HEK293T (cell line): ENCODE measurements at places on chromosomes 11 and 22.
A peak's percentile ranks its signal among the peaks of the same experiment; 100 is the strongest.

DNA sequence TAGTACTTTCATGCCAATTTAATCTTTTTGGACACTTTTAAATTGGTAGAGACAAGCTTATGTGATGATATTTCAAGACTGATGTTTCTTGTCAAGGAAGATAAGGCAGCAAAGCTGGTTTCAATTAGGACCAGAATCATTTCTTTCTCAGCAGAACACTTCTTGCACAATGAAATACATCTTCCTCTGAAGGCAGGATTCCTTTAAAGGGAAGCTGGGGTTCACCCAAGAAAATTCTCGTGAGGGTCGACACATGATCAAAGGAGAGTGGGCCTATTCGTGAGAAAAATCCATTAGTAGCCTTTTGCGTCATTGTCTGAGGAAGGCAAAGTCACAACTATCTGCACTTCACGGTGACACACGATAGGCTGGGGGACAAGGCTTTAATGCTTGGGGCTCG lies 17.6 kb downstream of the TTC12 start:
- no peak for DNase-seq

DNA sequence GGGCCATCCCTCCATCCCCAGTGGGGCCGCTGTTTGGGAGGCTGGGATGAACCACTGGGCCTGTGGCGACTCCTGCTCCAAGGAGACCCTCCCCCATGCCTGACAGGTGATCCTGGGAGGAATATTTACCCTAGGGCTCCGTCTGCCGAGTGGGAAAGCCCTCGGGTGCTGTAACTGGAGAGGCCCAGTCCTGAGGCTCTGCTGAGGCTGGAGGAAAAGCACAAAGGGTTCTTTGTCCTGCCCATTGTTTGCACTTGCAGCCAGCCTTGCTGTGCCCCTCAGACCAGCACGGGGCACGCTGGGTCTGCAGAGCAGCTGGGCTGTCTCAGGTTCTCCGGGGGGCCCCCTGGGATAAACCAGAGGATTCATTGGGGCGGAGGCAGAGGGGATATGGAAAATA lies 321.1 kb downstream of the MN1 start:
- no peak for DNase-seq

DNA sequence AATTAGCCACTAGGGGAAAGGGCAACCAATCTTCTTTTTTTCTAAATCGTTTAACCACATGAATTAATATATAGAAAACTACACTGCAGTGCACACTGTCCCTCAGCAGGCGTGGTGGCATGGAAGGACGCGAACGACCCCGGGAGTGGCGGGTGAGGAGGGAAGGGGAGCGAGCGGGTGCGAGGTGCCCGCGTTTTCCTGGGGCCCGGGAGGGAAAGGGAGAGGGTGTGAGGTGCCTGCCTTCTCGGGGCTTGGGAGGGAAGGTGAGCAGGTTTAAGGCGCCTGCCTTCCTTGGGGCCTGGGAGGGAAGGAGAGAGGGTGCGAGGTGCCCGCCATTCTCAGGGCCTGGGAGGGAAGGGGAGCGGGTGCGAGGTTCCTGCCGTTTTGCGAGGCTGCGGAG lies 765 bp downstream of the GAB4 start:
- peak; percentile 6 for DNase-seq

GRCh38 chr22:46934172-46934745 lies 171.8 kb downstream of the TBC1D22A start:
- DNase-seq, result no peak

DNA sequence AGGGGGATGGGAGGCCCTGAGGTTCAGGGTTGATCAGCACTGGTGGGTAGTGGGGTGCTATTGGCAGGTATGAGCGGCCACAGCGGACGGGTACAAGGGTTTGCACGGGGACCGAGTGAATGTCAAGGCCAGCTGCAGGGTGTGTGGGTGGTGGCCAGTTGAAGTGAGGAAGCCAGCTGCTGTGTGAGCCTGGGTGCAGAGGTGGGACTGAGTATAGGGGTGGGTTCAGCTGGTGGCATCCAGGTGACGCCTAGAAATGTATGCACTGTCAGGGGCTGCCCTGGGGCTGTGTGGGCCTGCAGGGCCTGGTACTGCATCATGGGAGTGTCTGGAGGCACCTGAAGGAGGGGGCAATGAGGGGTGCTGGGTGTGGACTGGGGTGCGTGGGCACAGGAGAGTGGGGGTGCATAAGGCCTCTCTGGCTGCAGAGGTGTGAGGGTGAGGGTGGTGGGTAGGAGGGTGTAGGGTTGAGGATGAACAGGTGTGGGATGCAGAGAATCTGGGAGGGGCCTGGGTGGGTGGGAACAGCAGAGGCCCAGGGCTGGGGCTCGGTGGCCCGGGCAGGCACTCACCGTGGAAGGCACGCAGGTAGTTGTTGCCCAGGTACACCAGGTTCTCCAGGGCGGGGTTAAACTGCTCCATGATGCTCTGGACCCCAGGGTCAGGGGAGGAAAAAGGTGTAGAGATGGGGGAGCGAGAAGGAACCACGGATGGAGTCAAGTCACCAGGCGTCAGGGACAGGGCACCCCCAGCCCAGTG lies 1.7 kb downstream of the BAIAP2L2 start:
- no peak for DNase-seq

DNA sequence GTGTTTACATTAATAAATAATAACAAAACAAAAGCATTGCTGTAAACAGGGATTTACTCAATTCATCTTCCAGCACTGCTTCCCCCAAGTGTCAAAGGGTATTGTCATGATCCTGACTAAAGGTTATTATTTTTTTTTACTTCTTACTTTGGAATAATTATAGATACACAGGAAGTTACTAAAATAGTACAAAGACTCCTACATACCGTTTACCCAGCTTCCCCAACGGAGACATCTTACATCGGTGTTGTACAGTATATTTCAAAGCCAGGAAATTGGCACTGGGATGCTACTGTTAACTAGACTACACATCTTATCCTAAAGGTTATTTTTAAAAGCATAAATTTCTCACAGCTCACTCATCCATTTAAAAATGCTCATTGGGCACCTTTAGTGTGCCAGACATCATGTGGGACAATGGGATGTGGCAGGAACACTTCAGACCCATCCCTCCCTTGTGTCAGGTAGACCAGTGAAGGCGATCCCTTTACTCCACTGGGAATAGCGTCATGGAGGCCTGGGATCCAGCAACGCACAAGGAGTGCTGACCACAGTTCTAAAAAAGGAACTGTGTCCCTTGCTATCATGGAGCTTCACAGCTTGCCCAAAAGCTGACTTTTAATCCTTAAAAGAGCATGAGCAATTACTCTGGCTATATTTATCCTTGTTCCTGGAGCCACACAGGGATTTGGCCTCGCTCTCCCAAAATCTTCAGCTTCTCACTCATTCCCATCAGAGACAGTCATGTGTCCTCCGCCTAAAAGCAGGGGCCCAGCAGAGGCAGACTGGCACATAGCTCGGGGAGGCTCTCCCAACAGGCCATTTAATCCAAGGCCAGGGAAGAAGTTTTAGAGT lies 3.1 kb upstream of the IRAG1 start:
- DNase-seq, result no peak

- no peak for DNase-seq
Measured at GRCh38 chr11:93100211-93100610, 97.6 kb downstream of the SLC36A4 start.

- no peak for DNase-seq
Measured at GRCh38 chr11:87861030-87861429, 314.2 kb downstream of the RAB38 start.

GRCh38 chr11:16989554-16989953 lies 24.7 kb downstream of the PLEKHA7 start:
- no peak for DNase-seq

DNA sequence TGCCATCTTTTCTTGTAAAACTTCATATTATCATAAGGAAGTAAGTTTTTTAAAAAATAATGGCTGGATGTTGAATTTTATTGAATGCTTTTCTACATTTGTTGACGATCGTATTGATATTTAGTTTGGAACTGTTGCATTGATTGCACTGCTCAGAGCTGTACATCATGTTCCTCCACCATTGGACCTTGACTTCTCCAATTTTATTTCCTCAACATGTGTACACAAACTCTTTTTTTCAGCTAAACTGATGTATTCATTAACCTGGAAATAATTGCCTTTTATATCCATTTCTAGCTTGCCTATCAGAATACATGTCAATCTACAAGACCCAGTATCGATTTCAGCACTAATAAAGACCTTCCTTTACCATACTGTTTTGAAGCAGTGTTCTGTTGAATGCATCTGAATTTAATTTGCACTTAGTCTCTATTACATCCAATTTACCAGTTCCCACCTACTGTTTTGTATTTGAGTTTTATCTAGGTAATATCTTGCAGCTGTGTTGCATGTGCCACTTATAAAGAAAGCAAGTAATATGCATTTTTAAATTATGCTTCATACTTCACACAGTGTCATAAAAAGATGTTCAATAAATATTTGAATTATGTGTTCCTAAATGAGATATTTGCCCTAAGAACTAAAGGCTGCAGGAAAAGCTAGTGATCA lies 5.5 kb downstream of the CEP57 start:
- DNase-seq, result no peak

DNA sequence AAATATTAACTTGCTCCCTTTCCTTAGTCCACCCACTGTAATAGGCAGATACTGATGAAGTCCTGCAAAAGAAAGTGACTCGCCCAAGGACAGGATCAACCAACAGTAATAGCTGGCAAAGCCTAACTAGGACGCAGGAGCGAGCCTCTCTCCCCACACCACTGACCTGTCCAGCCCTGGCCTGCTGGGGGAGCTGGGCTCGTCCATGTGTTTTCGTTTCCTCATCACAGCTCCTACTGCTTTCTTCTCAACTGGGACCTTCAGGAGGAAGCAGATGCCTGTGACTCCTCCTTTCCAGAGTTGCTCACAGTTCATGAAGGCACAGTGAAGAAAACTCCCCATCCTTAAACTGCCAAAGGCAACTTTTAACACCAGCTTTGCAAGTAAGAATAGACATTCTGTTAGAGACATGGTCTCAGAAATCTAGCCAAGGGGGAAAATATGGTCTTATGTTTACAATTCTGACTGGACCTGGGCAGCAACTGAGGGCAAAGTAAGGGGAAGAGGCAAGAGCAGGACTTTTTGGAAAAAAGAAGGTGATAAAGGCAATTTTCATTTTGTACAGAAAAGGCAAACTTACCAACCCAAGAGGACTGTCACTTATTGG lies 11.6 kb upstream of the GPHA2 start:
- DNase-seq, result no peak

DNA sequence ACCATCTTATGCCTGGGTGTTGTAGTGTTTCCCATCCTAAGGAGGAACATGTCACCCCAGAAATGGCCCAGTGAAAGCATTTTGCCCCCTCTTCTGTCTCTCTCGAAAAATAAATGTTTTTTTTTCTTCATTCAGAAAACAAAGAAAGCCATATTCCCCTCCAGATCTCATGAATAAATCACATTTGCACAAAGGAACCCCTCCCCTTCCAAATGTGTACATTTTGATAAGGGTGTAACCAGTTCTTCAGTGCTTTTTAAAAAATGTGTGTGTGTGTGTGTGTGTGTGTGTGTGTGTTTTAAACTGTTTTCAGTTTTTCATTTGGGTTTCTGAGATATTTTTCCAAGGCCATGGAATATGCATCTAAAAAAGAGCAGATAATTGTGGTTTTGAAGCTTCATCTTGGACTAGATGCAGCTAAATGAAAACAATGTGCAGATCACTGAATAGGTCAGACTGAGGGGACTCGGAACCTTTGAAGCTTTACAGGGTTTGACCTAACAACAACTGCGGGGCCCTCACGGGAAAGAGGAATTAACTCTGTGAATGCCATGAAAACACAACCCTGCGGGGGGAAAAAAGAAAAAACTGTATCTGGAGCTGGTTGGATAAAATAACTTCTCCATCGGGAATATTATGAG lies 76.4 kb downstream of the YAP1 start:
- no peak for DNase-seq

- no peak for DNase-seq
Measured at GRCh38 chr22:49672014-49672516, 155.6 kb downstream of the BRD1 start.

DNA sequence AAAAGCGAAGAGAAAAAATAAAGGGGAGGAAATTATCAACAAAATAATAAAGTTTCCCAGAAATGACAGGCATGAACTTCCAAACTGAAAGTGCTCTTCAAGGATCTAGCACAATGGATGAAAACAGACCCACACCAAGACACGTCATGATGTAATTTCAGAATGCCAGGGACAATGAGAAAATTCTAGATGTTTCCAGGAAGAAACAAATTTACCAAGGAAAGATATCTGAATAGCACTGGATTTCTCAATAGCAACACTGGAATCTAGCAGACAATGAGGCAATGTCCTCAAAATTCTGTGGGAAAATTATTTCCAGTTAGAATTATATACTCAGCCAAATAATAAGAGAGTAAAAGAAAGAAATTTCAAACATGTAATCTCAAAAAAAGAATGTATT lies 46.0 kb downstream of the DENND5A start:
- DNase-seq, result no peak

DNA sequence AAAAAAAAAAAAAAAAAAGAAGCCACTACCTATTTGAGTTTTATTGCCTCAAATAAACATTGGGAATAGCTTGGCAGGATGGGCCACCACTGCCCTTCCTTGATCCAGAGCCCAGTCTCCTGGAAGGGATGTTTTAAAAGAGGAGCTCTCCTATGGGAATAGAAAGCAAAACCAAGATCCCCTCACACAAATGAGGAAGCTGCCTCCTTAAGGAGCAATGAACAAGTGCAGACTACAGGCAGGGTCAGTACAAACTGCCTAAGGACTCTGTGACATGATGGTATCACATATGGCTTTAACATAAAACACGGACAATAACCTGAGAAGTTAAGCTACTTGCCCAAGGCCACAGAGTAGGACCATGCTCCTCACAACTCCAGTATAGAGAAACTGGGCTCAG lies 120.8 kb downstream of the NAT10 start:
- no peak for DNase-seq

GRCh38 chr11:103587901-103588788 lies 448.3 kb upstream of the DDI1 start:
- DNase-seq, result no peak
